ENCODE measurements at places on chromosomes 2 and 18.
A peak's percentile ranks its signal among the peaks of the same experiment; 100 is the strongest.

GRCh38 chr2:110852541-110853263, 120.3 kb downstream of the ACOXL start:
- DNase-seq, result no peak

DNA sequence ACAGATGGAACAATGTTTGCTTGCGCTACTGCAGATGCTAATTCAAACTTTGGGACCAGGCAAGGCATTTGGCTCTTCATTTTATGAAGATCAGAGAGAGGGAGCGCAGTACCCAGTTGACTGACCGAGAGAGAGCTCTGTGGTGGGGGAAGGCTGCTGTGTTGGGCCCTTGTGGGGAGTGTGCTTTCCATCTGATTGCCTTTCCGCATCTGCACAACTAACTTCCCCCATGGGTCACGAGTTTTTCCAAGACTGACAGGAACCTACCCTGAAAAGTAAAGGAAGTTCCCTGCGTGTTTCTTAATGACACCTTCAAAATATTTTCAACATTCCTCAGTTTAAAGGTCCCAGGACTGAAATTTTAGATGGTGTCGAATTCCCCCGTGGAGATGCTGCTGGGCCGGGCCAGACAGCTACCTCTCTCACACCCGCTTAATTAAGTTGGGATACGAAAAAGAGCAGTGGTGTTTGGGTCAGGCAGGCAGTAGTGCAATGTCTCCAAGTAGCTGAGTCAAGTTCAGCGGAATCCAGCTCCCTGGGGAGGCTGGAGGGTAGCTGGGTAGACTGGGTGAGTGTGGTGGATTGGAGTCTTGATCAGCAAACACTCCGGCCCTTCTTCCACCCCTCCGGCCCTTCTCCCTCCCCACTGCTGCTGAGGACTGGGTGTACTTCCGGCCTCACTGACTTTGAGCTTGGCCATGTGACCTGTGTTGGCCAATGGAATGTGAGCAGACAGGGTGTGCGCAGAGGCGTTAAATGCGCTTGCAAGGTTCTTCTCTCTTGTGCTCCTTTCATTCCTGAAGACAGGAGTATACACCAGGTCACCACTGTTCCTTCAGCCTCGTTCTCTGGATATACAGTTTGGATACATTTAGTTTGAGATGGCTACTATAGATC, 2.3 kb upstream of the ARHGAP25 start:
- no peak for DNase-seq

GRCh38 chr18:79522451-79523205, 126.9 kb downstream of the NFATC1 start:
- DNase-seq, result peak; percentile 12

DNA sequence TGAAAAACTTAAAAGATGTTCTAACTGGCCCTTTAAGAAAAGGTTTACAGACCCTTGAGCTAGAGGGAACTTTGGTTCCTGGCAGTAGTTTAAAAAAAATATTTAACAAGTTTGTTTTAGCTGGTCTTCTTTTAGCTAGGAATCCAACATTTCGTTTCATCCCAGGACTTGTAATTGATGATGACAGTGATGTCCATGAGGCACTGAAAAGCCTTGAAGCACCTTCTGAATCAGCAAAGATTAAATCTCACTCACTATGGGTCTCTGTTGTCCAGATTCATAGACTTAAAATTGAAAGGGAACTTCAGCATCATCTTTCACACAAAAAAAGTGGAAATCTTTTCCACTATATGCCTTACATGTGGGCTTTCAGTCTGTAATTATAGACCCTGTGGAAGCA, 102.9 kb upstream of the ETAA1 start:
- DNase-seq, result no peak

GRCh38 chr2:127014224-127014623, 92.7 kb downstream of the BIN1 start:
- no peak for DNase-seq

DNA sequence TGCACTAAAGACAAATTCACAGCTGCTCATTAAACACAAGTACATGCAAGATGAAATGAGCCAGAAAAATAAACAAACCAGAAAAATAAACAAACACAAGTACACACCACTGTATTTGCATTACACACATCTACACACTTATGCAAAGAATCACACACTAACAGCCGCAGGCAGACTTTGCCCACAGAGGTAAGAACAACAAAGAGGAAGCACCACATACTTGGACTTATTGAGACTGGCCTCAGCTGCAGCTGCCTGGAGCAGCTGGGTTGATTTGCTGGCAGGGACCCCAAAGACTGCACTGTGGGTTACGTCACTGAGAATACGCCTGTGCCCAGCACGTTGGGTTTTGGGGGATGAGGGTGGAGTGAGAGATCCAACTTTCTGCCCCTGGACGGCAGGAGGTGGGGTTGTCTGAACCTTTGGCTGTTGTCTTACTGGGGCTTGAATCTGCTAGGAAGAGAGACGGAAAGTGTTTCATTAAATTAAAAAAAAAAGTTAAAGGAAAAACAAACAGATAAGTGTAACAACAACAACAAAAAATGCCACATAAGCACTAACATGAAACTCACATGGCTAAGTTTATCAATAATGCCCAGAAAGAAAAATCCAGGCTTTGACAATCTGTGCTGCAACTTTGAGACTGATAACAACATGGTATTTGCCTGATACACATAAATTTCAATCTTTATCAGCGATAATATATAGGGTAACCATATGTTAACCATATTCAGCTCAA, 71.9 kb upstream of the NFU1 start:
- DNase-seq, result peak; percentile 25

GRCh38 chr2:79083597-79084251, 4.1 kb downstream of the REG1B start:
- DNase-seq, result peak; percentile 79

GRCh38 chr18:78583739-78584458, 395.7 kb upstream of the SALL3 start:
- DNase-seq, result no peak

DNA sequence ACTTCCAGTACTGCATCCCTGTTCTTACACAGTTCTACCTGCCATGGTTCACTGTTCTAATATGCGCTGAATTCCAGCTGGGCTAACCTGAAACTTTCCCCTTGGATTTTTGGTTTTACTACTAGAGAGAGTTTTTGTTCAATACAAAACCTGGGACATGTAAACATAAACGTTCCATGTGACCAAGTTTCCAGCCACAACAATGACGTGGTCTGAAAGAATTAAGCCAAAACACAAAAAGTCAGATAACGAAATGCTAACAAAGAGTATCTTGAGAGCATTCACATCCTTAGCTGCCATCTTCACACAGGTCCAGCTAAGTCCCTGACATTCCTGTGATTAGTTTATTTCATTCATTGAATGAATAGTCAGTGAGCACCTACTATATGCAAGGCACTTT, 467.0 kb upstream of the PKDCC start:
- no peak for DNase-seq

- no peak for DNase-seq
Observed at GRCh38 chr2:9217838-9218770, 11.5 kb downstream of the ASAP2 start.

- no peak for DNase-seq
Observed at GRCh38 chr2:195612611-195613495, 44.2 kb upstream of the SLC39A10 start.

- DNase-seq, result peak; percentile 36
Observed at GRCh38 chr2:75709297-75709696, 1.4 kb downstream of the GCFC2 start.

GRCh38 chr2:42934580-42935186, 142.3 kb upstream of the HAAO start:
- peak; percentile 81 for DNase-seq

DNA sequence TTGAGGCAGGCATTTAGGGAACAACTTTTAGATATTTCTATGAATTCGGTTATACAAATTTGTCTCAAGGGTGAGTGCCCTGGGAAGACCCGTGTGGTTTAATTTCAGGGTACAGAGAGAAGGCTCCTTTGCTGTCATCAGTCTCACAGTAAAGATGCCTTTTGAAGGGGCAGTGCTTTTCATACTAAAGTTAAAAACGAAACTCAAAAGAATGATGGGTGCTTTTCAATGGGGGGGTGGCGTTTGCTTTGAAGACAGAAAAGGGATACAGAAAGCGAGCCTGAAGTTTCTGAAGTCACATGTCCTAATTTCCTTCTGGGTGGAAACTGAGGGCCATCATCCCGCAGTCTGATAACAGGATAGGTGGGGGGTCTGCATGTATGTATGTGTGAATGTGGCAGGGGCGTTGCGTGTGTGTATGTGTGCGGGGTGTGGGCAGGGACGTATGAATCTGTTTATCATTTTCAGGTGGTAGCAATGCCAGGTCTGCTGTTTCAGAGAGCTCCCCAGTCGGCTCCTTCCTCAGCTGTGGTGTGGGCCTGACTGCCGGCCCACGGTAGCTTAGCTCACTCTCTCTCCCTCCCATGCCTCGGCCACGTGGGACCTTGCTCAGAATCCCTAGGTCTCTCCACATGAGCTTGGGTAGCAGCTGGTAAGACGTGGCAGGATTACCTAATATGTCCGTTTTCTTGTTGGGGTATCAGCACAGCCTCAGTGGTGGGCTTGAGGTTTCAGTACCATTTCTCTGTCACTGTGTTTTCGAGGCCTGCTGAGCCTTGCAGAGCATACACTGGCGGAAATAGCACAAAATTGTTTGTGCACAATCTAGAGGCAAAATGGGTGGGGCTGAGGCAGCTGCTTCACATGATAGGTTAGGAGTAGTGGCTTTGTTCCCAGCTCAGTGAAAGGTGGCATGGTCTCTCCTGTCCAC, 32.7 kb downstream of the ARHGAP25 start:
- DNase-seq, result peak; percentile 85

GRCh38 chr2:192645811-192646598, 451.3 kb upstream of the TMEFF2 start:
- no peak for DNase-seq

- DNase-seq, result no peak
Observed at GRCh38 chr2:38260469-38260868, 116.6 kb downstream of the ATL2 start.

GRCh38 chr18:59748628-59749360, 51.6 kb upstream of the CCBE1 start:
- no peak for DNase-seq

DNA sequence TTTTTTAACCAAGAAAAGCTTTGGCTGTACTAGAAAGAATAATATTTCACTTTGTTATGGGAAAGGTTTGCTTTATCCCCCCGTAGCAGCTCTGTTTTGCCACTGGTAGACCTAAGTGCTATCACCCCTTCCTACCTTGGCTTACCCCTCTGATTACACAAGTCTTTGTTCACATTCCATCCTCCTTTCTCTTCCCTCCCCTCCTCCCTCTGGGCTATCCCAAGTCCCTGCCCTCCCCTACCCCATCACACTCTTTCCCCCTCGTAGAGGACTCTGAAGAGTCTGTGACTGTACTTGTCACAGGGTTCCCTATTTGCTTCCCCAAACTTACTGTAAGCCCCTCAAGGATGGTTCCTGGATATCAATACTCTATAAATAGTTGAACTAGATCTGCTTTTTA, 152.9 kb upstream of the NOSTRIN start:
- no peak for DNase-seq

Measured in hematopoietic multipotent progenitor cell treated with erythropoietin and hydrocortisone succinate and interleukin-3 and kit ligand, for 6 days (in vitro differentiated cells).